ENCODE measurements at places on chromosomes 5 and 9.

DNA sequence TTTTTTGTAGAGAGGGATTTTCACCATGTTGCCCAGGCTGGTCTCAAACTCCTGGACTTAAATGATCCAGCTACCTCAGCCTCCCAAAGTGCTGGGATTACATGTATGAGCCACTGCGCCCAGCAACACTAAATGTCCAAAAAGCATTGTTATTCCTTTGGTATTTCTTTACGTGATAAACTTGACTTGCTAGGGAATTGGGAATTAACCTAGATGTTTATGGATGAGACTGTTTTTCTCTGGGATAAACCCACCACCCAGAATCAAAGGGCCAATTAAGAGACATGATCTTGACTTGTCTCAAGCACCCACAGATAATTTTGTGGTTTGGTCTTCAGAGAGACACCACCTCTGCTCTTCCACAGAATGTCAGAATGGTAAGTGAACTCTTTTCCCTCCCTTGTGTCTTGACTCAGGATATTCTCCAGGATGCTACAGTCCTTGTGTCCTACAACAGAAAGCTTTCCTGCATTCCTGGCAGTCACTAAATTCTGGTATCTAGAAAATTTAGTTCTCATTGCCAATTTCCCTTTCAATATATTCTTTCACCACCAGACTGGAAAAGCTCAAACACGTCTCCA, 55.7 kb downstream of the ALDH1A1 start:
- no peak for DNase-seq

DNA sequence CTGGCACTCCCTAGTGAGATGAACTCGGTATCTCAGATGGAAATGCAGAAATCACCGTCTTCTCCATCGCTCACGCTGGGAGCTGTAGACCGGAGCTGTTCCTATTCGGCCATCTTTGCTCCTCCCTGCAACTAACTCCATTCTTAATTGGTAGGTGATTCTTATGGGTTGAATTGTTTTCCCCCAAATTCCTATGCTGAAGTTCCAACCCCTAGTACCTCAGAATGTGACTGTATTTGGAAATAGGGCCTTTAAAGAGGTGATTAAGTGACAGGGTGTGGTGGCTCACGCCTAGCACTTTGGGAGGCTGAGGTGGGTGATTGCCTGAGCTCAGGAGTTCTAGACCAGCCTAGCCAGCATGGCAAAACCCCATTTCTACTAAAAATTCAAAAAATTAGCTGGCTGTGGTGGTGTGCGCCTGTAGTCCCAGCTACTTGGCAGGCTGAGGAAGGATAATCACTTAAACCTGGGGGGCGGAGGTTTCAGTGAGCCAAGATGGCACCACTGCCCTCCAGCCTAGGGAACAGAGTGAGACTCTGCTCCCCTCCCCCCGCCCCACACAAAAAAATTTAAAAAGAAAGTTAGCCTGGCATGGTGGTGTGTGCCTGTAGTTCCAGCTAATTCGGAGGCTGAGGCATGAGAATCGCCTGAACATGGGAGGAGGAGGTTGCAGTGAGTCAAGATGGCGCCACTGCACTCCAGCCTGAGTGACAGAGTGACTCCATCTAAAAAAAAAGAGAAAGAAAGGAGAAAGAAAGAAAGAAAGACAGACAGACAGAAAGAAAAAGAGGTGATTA, 25.2 kb upstream of the FOCAD start:
- no peak for DNase-seq

GRCh38 chr9:114364134-114365041, 23.4 kb downstream of the AKNA start:
- DNase-seq: peak; percentile 48

DNA sequence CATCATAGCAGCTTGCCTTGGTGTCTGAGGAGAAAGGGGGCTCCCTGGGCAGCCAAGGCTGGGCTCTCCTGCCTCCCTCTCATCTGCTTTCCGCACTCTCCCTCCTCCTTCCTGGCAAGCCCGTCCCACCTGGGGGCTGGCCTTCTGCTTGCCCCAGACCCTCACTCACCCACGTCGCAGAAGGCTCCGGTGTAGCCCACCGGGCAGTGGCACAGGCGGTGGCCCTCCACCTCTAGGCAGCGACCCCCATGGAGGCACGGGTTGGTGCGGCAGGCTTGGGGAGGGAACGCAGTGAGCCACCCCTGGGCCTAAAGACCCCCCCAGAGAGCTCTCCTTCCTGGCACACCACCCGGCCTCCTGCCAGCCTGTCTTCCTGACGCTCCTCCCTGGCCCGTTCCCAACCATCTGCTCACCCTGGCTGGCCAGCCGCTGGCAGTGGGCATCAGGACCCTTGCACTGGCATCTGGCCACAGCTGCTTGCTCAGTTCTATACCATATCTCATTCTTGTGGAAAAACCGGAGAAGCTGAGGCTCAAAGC, 4.2 kb upstream of the PFN3 start:
- DNase-seq: no peak

DNA sequence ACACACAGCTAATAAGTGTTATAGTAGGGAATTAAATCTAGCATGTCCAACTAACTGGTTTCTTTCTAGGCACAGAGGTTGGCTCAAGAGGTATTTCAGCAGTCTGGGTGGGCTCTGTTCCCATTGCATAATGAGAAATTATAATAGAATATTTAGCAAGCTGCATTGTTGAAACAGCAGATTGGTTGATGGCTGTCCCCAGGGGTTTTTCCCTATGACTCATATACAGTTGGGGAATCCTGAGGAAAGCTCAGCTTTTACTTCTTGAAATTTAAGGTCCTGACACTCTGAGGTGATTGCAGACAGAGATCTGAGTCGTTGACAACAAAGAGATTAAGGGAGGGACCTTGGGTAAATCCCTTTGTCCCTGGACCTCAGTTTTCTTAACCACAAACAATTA, 38.3 kb upstream of the TNFSF8 start:
- no peak for DNase-seq

- no peak for DNase-seq
These were observed 30.8 kb upstream of the PANK3 start for GRCh38 chr5:168609806-168610482.

DNA sequence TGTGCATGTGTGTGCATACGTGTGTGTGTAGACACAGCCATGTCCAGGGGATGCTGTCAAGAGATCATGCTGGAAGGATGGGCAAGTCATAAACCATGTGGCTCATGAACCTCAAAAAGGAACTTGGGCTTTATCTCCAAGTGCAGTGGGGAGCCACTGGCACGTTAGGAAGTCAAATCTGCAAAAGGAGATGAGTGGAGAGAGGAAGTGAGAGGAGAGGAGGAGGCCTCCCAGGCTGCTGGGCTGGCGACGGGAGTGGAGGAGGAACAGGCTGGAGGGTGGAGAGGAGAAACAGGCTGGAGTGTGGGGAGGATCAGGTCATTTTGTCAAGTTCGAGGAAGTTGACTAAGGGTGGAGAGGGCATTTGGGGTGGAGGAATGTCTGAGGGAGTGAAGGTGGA, 29.2 kb upstream of the TIFAB start:
- DNase-seq: peak; percentile 22

DNA sequence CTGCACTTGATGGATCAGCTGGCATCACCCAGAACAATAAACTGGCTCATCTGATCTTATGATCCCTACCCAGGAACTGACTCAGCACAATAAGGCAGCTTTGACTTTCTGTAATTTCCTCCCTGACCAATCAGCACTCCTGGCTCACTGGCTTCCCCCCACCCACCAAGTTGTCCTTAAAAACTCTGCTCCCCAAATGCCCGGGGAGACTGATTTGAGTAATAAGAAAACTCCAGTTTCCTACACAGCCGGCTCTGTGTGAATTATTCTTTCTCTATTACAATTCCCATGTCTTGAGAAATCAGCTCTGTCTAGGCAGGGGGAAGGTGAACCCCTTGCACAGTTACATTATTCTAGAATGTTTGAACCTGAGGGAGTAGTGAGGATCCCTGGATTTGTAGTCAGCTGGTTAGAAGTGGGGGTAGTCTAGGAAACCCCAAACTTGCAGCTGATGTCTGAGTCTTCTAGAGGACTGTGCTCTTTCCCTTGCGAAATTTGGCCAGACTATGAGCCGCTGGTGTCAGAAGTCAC, 111.7 kb upstream of the NEK6 start:
- peak; percentile 30 for DNase-seq
